Stimulated activated CD4-positive, alpha-beta T cell treated with anti-CD3 and anti-CD28 coated beads, Interleukin-12 subunit alpha, Interleukin-12 subunit beta, amount 100 ng/mL, for 4 hours (primary cell): ENCODE measurements at places on chromosomes 1 and 21.
A peak's percentile ranks its signal among the peaks of the same experiment; 100 is the strongest.

- DNase-seq: no peak
Measured at GRCh38 chr1:210794445-210794844, 339.5 kb downstream of the KCNH1 start.

DNA sequence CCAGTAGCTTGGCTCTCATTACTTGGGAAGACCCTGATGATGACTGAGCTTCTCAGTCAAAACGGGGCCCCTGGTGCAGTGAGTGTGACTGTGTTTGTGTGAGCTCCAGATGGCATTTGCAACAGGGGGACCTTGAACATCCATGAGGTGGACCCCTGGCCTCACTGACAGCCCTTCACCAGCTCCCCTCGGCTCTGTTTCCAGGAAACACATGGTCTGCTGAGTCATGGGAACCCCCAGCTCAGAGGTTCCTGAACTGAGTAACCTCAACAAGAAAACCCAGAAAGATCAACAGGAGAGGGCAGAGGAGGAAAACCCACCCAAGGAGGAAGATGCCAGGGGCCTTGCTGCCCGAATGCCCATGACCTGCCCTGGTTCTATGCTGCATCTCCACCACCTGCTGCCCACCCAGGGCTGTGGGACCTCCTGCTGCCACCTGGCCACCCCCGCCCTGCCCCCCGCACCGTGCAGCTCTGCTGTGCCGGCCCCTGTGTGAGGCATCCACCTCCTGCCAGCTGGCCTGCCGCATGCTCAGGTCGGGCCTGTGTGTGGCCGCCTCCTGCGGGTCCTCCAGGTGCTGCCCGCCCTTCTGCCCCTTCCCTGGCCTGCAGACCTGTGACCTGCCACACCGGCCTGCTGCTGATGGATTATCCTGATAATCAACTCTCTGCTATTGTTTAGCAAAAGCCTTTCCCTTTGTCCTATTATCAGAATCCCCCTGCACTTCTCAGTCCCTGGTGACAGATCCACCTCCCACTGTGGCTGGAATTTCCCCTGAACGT is 4.2 kb upstream of the KRTAP12-1 start:
- DNase-seq: no peak

DNA sequence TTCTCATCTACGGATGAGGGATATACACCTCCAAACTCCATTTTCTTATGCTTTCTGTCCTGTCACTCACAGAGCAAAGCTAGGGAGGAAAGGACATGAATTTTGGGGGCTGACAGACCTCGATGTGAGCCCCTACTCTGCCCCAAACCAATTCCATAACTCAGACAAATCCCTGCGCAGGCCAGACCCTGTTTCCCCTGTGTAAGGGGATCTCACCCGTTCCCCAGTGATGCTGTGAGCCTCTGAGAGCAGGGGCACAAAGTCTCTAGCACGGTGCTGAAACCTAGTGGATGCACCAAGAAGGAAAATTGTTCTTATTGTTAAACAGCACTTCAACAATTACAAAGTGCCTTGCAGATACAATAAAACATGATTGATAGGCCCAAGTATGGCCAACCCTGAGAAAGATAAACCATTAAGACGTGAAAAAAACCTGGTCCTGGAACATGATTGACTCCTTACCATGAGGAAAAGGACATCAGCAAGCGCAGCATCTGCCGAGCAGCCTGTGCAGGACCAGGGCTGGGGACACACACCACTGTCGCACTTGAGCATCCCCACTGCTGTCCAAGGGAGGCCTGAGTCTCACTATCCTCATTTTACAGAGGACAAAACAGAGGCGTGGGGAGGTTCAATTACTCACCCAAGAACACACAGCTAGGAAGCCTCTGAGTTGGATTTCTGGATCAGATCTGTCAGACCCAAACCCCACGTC is 137.8 kb downstream of the GLIS1 start:
- DNase-seq: no peak

- DNase-seq: no peak
Measured at GRCh38 chr1:6880951-6881690, 95.9 kb downstream of the CAMTA1 start.

GRCh38 chr1:65681096-65681495 is 111.6 kb upstream of the PDE4B start:
- DNase-seq: no peak

DNA sequence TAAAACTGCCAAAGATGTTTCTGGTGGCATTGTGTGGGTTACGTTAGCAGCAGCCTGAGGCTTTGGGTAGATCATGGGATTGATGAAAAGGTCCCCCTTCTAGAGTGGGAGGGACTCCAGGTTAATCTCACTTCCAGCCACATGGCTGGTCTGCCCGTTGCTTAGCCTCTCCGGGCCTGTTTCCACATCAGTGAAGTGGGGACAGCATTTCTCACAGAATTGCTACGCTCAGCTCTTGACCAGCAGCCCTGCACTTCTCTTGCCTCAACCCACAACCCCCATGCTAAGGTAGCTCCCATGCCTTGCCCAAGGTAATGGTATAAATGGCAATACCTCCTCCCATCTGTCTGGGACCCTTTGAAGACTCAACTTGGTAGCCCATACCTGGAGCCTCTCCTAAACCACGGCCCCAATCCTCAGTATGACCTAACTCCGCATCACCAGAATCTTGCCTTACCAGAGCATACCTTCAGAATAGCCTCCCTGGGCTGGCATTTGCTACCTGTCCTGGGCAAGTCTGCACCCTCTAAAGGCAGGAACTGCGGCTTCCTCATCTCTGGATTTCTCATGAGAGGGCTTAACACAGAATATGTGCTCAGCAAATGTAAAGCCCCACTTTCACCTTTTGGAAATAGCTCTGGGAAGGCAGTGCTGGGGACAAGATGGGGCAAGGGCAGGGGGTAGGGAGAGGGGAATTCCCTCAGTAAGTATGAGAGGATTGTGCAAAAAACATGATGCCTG is 10.9 kb upstream of the GUCA2A start:
- DNase-seq: no peak

DNA sequence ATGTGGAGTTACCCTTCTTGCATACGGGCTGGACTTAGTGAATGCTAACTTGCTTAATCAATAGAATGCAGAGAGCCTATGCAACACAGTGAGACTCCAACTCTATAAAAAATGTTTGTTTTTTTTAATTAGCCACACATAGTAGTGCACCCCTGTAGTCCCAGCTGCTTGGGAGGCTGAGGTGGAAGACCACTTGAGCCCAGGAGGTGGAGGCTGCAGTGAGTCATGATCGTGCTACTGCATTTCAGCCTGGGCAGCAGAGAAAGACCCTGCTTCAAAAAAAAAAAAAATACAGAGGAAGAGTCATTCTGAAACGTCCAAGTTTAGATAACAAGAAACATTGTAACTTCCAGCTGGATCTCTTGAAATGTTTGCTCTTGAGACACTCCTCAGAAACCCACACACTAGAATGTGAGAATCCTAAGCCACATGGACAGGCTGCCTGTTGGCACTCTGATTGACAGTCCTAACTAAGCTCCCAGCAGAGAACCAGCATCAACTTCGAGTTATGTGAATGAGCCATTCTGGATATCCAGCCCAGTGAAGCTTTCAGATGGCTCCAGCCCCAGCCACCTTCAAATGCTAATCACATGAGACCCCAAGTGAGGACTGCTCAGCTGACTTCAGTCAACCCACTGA is 20.0 kb upstream of the CAP1 start:
- DNase-seq: no peak

- no peak for DNase-seq
Measured at GRCh38 chr1:225870911-225871310, 11.3 kb downstream of the TMEM63A start.

- DNase-seq: no peak
Measured at GRCh38 chr1:205298191-205298994, 23.2 kb downstream of the NUAK2 start.

DNA sequence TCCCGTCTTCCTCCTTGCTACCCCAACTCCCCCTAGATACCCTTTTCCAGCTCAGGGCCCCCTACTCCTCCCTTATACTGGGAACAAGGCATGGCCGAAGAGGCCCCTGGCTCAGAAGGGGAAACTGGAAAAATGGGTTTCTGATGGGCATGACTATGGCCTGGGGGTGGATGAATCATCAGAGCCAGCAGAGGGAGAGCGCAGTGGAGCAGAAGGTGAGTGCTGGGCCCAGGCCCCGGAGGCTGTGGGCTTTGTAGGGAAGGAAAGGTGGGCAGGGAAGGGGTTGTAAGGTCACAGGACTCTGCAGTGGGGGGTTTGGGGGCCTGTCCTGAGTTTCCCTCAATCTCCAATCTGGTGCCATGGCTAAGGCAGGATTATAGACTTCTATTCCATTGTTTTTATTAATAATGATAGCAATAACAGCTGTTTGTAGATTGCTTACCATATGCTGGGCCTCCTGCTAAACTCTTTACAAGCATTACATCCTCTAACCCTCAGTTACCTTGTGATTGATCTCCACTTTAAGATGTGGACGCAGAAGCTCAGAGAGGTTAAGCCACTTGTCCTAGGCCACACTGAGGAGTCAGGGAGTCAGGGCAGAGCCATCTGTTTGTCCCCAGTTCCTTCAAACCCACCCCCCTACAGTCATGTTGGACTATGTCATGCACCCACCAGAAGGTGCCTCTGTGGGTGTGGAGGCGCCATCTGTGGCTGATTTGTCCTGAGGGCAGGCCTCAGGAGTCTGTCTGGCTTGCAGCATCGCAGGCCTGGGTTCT is 36.2 kb upstream of the ZNF362 start:
- DNase-seq: no peak

DNA sequence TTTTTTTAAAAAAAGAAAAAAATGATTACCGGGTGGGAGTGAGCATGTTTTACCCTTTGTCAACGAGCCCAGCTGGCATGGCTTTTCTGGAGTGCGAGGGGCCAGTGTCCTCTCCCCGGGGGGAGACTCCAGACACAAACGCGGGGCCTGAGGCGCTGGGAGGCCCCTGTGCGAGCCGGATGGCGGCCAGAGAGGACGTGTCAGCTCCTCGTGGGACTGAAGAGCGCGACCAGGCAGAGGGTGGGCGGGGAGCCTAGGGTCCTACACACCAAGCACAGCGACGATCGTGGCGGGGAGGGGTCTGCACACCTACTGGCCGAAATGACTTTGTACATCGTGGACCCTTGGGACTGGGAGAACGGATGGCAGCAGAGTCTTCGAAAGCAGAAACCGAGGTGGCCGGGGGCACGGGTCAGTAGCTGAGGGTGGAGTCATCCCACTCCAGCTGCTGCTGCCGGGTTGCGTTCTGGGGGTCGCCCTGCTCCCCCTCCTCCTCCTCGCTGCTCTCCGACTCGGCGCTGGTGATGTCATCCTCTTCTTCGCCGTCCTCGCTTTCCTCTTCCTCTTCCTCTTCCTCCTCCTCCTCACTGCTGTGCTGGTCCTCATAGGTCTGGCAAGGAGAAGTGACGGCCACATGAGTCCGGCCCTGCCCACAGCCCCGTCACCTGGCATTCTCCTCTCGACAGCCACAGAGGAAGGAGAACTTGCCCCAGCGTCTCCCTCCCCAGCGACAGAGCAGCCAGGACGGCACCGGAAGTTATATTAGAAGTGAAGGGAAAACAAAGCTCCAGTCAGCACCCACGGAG is 78.8 kb downstream of the PIK3CD start:
- DNase-seq: no peak

GRCh38 chr1:111062624-111063023 is 77.3 kb downstream of the DRAM2 start:
- no peak for DNase-seq

DNA sequence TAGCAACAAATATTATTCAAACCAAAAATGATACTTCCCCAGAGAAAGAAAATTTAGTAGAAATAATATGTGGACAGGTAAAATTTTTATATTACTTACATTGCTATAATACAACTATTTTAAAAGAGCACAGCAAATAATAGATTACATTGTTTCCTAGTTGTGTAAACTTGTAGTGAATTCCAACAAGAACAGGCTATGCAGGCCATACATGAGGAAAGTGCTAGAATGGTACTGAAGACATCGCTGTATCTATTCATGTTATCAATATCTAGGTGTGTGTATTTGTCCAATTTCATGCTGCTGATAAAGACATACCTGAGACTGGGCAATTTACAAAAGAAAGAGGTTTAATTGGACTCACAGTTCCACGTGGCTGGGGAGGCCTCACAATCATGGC is 47.9 kb upstream of the ADGRL2 start:
- DNase-seq: no peak

- no peak for DNase-seq
Measured at GRCh38 chr1:101313356-101313755, 76.5 kb downstream of the S1PR1 start.

GRCh38 chr1:245444147-245444828 is 289.5 kb downstream of the KIF26B start:
- DNase-seq: no peak

DNA sequence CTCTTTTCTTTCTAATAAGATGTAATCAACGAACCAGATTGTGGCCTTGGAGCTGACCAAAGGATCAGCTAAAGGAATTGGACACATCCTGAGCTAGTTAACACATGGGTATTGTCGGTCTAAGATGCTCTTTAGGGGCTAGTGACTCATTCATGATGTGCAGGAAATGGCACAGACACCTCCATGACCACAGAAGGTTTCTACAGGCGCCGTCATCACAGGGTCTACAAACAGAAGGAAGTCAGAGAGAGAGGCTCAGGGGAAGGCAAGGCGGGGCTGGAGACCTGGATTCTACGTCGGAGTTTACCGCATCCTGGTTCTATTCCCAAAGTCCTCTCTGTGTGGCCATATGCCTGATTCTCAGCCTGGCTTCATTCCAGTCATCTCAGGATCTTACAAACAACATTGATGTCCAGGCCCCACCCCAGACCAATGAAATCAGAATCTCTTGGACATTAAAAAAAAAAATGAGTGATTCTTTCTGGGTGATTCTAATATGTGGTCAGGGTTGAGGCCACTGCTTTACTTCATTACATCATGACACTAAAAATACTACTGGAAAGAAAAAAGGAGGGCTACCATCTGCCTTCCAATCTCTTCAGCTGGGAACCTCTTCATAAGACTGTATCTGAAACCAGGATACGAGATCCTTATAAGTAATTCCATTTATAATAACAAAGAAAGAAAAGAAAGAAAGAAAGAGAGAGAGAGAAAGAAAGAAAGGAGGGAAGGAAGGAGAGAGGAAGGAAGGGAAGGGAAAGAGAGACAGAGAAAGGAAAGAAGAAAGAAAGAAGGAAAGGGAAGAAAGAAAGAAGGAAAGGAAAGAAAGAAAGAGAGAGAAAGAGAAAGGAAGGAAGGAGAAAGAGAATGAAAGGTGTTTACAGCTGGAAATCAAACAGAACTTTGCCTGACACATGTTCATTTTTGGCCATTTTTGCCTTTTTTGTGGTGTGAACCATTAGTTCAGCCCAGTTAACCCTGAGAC is 11.6 kb upstream of the KCNJ15 start:
- DNase-seq: peak; percentile 40

- no peak for DNase-seq
Measured at GRCh38 chr1:49971088-49971487, 52.7 kb downstream of the AGBL4 start.

DNA sequence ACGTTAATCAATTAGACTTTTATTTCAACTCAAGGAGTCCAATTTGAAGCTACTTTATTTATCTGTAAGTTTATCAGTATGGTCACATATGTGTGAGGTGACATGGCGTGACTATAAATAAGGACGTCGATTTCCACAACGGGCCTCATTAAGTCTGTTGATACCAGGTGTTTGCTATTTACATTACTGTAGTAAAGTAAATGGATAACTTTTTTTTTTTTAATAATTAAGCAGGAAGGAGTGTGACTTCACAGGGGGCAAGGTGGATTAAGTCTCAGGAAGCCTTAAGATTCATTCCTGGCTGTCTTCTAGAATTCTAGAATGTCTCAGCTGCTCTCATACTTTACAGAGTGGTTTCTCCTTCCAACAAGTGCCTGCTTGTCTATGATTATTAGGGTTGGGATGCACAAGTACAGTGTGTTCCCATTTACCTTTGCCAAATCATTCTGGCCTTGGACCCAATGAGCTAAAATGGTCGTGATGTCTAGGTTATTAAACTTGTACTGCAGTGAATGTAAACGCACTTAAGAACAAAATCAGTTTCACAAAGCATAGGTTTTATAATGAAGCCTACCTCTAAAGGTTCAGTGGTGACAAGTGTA is 15.5 kb downstream of the MAP3K7CL start:
- no peak for DNase-seq
